Dermis blood vessel endothelial cell (primary cell): ENCODE measurements at places on chromosomes 3 and 15. TPM values are rescaled to one million over a fixed set of nuclear protein-coding genes. Genes with fewer than 3 reads are reported as not detected.

The SATB1 gene
- 12.1 and 20.1 TPM in 2 replicates for total RNA-seq

The DTX3L gene
- 23.8 and 36.4 TPM in 2 replicates for total RNA-seq

The CMTM6 gene
- total RNA-seq: 110 and 161 TPM in 2 replicates

The COL6A5 gene
- not detected in 2 replicates for total RNA-seq

The LRRC3B gene
- not detected in 2 replicates for total RNA-seq
